ENCODE measurements at places on chromosomes 2 and 18.

DNA sequence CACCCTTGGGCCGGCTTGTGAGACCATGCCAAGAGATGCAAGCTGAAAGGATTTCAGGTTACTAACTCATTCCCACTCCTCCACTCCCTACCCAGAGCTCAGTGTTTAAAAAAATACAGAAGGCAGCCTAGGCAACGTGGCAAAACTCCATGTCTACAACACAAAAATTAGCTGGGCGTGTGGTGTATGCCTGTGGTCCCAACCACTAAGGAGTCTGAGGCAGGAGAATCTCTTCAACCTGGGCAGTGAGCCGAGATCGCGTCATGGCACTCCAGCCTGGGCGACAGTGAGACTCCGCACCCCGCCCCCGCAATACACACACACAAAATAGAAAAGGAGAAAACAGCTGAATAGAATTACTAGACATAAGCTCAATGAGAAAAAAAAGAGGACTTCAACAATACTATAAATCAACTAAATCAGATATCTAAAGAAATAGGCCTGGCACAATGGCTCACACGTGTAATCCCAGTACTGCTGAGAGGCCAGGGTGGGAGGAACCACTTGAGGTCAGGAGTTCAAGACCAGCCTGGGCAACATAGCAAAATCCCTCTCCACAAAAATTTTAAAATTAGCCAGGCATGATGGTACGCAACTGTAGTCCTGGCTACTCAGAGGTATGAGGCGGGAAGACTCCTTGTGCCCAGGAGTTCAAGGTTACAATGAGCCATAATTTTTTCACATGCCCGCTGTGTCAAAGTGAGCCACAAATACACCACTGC is 10.1 kb downstream of the IWS1 start:
- DNase-seq, result no peak

DNA sequence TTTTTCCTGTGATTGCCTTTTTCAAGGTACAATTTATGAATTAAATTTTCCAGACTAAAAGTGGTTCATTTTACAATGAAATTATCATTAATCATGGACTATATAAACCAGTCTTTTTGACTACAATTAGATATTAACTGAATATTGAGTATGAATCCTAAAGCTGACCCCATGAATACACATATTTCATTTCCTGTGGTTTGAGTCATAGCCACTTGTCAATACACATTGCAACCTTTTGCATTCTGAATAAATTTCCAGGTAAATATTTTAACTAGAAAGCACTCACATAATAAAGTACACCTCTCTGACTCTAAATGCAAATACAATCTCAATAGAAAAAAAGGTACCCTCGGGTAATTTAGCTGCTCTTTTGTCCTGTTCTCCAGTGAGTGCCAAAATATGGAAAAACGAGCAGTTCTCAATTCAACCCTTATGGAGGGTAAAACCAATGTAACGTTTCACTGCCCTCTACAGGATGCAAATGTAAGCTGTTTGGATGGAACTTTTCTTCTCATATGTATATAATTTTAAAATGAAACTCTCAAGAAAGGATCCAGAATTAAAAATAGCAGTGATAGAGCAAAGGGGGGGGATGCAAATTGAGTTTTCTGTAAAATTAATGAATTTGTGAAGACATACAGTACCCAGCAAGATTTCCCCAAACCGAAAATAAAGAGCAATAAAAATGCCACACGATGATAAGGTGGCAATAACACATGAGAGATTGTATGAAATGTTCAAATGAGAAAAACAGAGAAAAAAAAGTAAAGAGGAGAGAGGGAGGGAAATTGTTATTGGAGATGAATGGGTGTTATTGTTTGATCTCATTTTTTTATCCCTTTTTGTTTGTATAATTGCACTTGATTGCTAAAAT is 1795.7 kb upstream of the PIK3C3 start:
- DNase-seq, result no peak

GRCh38 chr2:238863749-238864206 is 15.9 kb downstream of the TWIST2 start:
- no peak for DNase-seq

DNA sequence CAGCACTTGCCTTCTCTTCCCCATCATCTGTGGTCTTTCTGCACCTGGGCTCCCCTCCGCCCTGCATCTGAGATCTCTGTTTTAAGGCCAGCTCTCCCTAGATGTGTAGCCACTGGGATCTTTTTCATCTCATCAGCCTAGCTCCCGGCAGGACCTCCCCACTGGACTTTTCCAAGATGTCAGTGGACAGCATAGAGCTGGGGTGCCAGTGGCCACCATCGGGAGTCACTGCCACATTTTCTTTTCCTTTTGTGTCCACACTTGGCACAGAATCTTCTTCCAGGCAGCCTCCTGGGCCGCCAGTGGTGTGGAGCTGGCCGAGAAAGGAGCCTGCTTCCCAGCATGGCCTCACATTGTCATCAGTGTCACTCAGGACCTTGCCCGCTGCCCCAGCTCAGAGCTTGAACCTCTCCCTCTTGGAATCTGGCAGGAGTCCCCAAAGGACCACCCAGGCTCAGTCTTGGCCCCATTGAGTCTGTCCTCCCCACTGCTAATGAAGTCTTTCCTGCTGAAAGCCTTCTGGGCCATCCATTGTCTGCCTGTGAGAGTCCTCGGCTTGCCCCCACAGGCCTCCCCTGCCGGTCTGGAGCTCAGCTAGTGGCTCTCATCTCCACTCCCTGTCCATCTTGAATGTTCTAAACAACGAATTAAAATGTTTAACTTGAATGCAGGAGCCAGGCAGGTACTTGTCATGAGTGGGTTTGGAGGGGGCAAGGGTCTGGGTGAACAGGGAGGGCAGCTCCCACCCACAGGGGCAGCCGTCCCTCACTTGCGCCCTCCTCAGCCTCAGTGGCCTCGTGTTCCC is 324.4 kb downstream of the GBX2 start:
- no peak for DNase-seq

GRCh38 chr2:145731467-145731866 is 1211.5 kb upstream of the ZEB2 start:
- DNase-seq, result no peak

GRCh38 chr2:108925735-108926134 is 63.3 kb downstream of the EDAR start:
- DNase-seq, result no peak

DNA sequence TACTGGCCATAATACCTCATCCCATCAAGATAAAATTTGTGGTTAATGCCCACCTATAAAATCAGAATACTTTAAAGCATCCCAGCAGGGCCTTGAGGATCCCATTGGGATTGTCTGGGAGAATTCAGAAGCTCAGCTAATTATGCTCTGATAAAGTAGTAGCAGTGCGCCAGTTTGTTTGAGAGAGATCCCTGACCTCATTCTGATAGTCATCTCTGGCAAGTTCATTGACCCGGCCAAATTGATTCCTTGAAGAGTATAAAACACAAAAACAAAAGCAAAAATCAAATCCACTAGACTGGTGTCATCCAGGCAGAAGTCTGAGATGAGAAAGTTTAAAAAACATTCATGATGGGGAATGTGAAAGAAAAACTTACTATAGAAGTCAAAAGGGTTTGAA is 14.1 kb downstream of the ABCG5 start:
- DNase-seq, result no peak

GRCh38 chr18:27780061-27780745 is 396.7 kb downstream of the CDH2 start:
- no peak for DNase-seq

DNA sequence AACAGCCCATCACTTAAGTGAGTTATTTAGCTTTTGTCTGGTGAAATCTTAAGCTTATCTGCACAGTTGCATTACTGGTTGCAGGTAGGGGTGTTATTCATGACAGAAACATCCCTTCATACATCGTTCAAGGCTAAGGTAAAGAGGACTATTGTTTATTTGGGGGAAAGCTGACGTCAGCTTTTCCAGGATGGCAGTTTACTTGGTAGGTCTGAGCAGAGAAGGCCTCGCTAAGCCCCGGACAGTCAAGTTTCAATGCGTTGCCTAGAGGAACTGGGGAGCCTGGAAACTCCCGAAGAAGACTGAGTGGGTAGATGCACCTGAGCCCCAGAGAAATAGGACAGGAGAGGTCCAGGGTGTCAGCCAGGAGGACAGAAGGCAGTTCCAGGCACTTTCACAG is 2.2 kb downstream of the RNU4ATAC start:
- DNase-seq, result no peak

- DNase-seq, result no peak
Measured at GRCh38 chr18:49547701-49548100, 14.2 kb upstream of the LIPG start.

DNA sequence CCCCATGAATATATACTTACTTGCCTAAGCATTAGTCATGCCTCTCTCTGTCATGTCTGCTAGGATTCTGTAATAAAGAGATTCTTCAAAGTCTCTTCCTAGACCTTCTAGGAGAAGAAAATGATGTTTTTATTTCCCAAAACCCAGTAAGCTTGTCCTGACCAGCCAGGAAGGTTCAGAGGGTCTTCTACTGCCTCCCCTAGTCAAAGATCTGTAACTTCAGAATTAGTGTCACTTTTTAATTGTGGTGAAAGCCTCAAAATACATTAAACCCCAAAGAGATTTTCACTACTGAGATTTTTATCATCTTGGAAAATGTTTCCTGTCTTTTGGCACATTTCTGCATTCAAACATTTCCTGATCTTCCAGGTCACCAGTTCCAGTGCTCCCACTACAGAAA is 232.9 kb upstream of the STK17B start:
- DNase-seq, result no peak

- no peak for DNase-seq
Measured at GRCh38 chr2:115386465-115386864, 944.0 kb downstream of the DPP10 start.

GRCh38 chr2:112621790-112622527 is 23.8 kb upstream of the SLC20A1 start:
- no peak for DNase-seq

GRCh38 chr2:204901591-204901990 is 356.3 kb downstream of the PARD3B start:
- no peak for DNase-seq

DNA sequence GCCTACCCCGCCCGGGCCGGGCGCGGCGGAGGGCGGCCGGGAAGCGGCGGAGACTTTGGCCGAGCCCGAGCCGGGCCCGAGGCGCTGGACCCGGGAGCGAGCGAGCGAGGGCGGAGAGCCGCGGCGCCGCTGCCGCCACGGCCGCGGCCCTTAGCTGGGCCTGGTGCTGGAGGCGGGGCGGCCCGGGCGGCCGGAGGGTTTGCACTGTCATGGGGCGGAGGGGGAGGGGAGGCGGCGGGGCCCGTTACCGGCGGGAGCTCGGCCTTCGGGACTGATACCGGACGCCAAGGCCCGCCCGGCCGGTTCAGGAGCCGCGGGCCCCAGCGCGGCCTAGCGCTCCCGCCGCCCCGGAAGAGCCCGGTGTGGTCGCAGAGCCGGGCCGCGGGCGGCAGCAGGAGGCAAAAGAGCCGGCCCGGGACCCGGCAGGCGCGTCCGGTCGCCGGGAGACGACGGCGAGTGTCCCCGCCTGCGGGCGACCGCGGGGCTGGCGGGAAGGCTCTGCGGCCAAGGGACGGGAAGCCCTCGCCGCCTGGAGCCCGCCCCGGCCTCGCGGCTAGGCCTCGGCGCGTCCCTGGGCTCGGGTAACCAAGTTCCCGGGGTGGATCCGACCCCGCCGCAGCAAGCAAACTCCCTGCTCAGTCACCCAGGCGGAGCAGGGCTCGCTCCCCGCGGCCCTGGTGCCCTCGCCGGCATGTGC is 697 bp downstream of the KCMF1 start:
- peak; percentile 77 for DNase-seq

DNA sequence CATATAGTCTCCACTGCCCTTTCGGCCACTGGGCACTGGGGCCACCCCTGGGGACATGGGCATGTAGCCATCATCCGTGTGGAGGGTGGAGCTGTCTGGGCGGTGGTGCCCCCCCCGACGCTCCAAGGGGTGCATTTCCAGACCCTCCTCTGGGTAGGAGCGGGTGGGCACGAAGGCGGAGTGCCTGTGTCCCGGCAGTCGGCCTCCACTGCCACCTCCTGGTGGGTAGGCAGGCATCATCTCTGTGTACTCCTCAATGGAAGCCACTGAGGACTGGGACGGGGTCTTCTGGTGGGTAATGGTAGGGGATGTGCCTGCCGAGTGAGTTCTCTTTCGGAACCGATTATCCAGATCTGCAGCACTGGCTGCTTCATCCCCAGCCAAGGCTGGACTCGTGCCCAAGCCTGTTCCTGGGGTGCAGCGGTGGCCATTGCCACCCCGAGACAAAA is 2.8 kb downstream of the IRS1 start:
- peak; percentile 25 for DNase-seq

DNA sequence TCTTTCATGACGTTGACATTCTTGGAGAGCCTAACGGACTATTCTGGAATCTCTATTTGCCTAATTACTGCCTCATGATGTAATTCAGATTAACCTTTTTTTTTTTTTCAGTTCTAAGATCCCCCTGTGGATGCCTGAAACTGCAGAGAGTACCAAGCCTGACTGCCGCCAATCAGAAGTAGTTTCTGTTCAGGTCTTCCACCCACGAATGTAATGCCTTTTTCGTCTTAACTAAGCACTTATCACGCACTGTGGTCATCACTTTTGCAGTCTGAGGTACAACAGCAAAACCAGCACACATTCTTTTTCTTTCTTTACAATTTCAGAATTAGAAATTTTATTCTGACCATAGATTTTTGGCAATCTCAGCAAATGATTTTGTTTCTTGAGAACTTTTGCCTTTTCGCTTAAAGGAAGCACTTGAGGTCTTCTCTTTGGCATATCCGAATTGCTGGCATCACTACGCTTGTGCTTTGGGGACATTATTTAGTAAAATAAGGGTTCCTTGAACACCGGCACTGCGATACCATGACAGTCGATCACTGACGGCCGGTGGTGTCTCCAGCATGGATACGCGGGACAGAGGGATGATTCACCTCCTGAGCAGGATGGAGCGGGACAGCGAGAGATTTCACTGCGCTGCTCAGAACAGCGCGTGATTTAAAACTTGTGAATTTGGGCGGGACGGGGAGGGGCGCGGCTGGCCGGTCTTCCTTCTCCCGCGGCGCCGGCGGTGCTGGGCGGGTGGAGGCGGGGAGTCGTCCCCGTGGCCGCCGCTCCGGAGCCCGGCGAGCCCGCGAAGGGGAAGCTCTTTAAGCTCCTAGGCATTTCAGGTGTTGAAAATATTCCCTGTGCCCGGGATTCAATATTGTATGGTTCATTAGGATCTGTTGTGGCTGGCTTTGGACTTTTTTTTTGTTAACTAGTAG is 32.0 kb upstream of the GPR55 start:
- DNase-seq, result peak; percentile 51

- DNase-seq, result no peak
Measured at GRCh38 chr2:75892490-75892889, 181.8 kb upstream of the GCFC2 start.

GRCh38 chr2:235068701-235069100 is 116.9 kb downstream of the SH3BP4 start:
- no peak for DNase-seq

DNA sequence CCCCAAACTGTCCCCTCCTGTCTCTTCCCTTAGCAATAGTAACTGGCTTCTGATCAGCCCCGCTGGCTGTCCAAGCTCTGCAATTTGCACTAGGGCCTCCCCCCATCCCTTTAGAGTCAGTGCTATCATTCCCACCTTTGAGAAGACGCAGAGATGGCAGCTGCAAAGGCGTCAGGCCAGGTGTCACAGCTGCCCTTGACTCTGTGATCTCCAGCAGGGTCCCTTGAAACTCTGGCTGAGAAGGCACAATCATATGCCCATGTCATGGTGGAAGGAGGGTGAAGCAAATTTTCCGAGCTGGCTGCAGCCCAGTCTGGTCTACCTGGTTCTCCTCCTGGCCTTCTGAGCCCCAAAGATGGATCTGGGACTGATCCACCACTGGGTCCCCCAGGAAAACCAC is 49.2 kb upstream of the TEX51 start:
- DNase-seq, result no peak

GRCh38 chr2:237208373-237209260 is 122.9 kb downstream of the COPS8 start:
- no peak for DNase-seq
